Stimulated activated CD4-positive, alpha-beta T cell treated with anti-CD3 and anti-CD28 coated beads, Interleukin-2, amount 100 ng/mL, for 4 hours (primary cell): ENCODE measurements at places on chromosomes 3 and 15.

- no peak for DNase-seq
Observed at GRCh38 chr15:66848116-66848515, 146.1 kb downstream of the SMAD6 start.

DNA sequence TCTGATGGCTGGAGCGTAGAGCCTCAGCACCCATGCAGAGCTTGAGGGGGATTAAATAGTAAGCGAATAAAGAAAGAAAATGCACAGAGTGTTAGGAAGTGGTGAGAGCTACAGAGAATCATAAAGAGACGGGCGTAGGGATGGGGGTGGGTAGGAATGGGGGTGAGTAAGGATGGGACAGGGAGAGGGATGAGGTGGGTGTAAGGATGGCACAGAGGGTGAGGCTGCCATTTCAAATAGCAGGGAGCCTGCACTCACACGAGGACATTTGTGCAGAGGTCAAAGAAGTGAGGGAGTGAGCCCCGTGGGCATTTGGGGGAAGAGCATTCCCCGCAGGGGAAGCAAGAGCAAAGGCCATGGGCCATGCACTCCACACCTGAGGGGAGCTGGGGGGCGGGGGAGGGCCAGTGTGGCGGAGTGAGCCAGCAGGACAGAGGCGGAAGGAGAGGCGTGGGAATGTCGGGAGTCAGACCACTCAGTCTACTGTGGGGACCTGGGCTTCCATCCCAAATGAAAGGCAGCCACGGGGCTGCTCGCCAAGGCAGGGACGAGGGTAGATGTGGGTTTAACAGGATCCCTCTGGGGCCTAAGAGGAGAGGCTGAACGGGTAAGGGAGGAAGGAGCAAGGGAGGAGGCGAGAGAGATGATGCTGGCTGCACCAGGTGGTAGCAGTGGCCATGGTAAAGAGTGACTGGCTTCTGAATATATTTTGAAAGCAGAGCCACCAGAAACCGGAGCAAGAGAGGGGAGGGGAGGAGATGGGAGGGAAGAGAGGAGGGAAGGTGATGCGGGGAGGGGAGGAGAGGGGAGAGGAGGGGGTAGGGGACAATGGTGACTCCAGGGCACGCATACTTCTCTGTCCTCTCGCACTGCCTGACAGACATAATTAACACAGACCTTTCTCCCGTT is 35.2 kb upstream of the SLC6A6 start:
- no peak for DNase-seq

DNA sequence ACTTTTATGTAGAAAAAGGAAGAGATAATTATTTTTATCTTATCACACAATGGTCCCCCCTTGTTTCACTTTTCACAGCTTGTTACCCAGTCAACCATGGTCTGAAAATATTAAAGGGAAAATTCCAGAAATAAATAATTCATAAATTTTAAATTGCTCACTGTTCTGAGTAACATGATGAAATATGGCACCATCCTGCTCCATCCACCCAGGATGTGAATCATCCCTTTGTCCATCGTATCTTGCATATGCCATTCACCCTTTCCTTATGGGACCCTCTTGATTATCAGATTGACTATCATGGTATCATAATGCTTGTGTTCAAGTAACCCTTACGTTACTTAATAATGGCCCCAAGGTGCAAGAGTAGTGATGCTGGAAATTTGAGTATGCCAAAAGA is 43.7 kb downstream of the ANKRD28 start:
- no peak for DNase-seq

DNA sequence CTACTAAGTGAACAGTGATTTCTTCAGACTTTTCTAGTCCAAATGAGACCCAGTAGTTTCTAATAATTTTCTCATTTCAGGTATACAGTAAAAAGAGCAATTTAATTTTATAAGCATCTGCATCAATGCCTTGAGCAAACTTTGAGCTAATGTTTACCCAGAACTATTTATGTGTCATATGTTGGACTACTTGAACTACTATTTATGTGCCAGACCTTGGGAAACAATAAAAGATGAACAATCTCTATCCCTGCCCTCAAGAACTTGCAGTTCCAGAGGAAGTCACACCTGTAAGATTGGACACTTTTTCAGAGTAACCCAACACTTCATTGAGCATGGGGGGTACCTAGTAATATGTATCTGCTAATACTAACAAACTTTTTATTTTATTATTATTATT is 2.3 kb upstream of the UBE3A start:
- no peak for DNase-seq

GRCh38 chr3:147757866-147758265 is 348.7 kb downstream of the ZIC1 start:
- no peak for DNase-seq
